ENCODE measurements at places on chromosomes 3 and 15. TPM values are rescaled to one million over a fixed set of nuclear protein-coding genes. Genes with fewer than 3 reads are reported as not detected.

Gene CNTN6
- total RNA-seq: not detected

- no peak for DNase-seq
- no peak overlapping the region for H3K4me3 ChIP-seq
- H3K27me3 ChIP-seq: peaks cover 37% of the 10 kb centered on the region
- no peaks in the 10 kb centered on the region for H3K4me1 ChIP-seq
- no peaks in the 10 kb centered on the region for H3K36me3 ChIP-seq
- H3K27ac ChIP-seq: no peak overlapping the region
Measured at GRCh38 chr15:69303337-69304181, 4.8 kb downstream of the PAQR5 start.

DNA sequence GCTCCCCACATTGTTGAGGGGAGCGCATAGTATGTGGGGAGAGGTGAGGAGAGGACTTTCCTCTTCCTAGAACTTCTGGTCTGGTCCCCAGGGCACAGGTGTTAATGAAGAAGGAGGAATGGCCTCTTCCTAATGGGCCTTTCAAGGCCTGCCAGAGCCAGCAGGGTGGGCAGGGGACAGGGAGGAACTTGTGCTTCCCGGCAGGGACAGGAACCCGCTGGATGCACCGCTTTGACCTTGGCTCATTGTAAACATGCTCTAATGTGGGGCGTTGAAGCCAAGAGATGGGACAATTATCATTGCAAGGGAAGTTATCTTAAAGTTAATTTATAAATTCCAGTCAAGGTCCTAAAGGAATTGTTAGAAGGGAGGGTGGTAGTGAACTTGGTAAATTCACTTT lies 21.0 kb upstream of the CHRNB4 start:
- no peaks in the 10 kb centered on the region for H3K36me3 ChIP-seq
- no peak overlapping the region for H3K4me3 ChIP-seq
- H3K4me1 ChIP-seq: peaks cover 5% of the 10 kb centered on the region
- no peak overlapping the region for H3K27ac ChIP-seq

DNA sequence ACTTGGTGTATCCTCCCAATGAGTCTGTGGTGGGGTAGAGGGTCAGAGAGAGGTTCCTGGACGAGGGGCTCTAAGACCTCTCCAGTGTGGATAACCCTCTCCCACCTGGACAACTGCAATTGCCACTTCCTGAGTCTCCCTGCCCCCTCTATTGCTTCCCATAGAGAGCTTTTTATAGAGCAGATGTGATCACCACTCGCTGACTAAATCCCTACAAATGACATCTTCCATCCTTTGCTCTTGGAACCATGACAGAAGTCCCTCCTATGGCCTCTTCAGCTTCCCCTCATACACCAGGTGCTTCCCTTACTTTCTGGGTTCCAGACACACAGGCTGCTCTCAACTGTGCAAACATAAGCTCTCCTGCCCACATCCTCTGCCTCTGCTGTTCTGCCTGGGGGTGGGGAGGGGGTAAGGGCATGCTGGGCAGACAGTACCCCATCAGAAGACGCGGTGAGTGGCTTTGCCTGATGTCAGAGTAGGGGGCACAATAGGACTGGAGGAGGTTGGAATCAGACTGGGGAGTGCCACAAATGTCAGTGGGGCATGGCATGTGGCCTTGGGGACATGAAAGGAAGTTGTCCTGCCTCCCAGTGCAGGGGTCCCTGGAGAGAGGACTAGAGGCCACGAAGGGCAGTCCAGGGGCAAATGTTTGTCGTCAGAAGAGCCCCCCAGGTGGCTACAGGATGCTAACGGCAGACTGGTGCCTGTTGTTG lies 15.2 kb downstream of the ITIH3 start:
- no peak for DNase-seq
- H3K4me3 ChIP-seq: no peak overlapping the region
- no peaks in the 10 kb centered on the region for H3K36me3 ChIP-seq
- H3K4me1 ChIP-seq: no peaks in the 10 kb centered on the region
- no peaks in the 10 kb centered on the region for H3K27me3 ChIP-seq

Gene ESYT3
- 0.17 TPM for total RNA-seq

Gene FANCD2OS
- not detected for total RNA-seq

GRCh38 chr3:117079997-117080396 lies 370.4 kb downstream of the TUSC7 start:
- no peaks in the 10 kb centered on the region for H3K27me3 ChIP-seq
- H3K4me1 ChIP-seq: no peaks in the 10 kb centered on the region
- H3K4me3 ChIP-seq: no peak overlapping the region
- no peak for DNase-seq
- H3K27ac ChIP-seq: no peak overlapping the region
- no peaks in the 10 kb centered on the region for H3K36me3 ChIP-seq

DNA sequence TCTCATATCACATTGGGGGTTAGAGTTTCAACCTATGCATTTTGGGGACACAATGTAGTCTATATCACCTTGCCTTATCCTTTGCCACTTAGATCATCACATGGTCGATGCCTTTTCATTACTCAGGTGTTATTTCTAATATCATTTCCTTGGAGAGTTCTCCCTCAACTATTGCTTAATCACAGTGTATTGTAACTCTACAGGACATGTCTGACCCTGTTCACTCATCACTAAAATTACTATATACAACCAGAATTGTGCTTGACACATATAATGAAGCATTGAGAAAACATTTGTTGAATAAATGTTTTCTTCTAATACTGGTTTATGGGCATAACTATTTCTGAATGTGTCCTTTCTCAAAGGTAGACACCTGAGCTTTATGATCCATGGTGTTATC lies 207.4 kb downstream of the EPHA6 start:
- no peaks in the 10 kb centered on the region for H3K27me3 ChIP-seq
- H3K36me3 ChIP-seq: no peaks in the 10 kb centered on the region
- H3K4me1 ChIP-seq: no peaks in the 10 kb centered on the region
- no peak overlapping the region for H3K4me3 ChIP-seq
- DNase-seq: no peak

DNA sequence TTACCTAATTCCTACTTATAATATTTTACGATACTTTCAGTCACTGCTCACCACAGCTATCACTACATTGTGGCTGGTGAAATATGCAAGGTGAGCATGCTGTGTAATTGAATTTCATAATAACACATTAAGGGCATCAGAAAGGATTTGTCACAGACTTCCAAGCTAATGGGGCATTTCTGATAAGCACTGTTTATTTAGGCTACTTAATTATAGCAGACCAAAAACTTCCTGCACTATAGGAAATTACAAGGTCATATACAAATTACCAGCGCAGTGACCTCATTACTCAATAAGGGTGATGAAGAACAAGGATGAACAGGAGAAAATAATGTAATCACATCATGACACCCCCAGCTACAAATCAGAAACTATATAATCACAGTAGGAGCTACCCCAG lies 88.6 kb upstream of the FAM3D start:
- H3K27me3 ChIP-seq: no peaks in the 10 kb centered on the region
- H3K4me3 ChIP-seq: no peak overlapping the region
- H3K27ac ChIP-seq: no peak overlapping the region
- no peaks in the 10 kb centered on the region for H3K4me1 ChIP-seq
- no peaks in the 10 kb centered on the region for H3K36me3 ChIP-seq

Gene LOXL1
- 3.3 TPM for total RNA-seq

Gene GREM1
- not detected for total RNA-seq

GRCh38 chr3:78349571-78349970 lies 1309.7 kb downstream of the ROBO2 start:
- H3K36me3 ChIP-seq: no peaks in the 10 kb centered on the region
- no peaks in the 10 kb centered on the region for H3K27me3 ChIP-seq
- DNase-seq: no peak

Gene C3orf22
- total RNA-seq: not detected

- H3K27ac ChIP-seq: no peak overlapping the region
- H3K36me3 ChIP-seq: no peaks in the 10 kb centered on the region
- peak; percentile 38 for DNase-seq
- peak overlapping the region; percentile 49 for H3K4me3 ChIP-seq
- peaks cover 61% of the 10 kb centered on the region for H3K27me3 ChIP-seq
Measured at GRCh38 chr15:76335307-76336253, 993 bp upstream of the ISL2 start.

DNA sequence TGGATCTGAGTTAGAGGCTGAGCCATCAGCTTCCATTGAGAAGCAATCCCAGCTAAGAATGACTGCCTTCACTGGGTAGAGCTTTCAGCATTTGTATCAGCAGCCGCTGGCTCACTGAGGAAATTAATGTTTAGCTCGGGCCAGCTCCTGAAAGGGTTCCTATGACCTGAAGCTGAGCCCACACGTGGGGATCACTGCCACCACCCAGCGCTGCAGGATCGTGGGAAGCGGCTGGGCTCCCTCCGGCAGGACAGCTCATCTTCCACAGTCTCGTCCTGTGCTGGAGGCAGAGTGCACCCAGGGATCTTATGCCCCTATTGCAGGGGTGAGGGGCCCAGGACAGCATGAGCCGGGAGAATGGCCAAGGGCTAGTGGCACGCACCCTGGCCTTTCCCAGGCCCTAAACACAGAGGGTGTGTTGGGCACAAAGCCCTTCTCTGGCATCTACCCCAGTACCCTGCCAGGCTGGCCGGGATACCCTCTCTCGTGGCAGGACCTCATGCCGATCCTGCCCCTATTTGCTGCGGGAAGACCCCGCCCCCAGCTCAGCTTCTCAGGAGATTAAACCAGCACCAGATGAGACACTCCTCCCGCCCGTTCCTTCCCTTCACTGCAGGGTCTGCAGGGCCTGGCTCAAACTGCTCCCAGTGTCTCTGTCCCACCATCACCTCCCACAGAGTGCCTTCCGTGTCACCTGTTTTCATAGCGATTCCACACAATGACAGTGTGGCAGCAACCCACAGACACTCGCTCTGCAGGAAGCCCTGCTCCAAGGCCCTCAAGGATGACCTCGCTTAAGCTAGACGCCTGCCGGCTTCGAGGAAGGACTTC lies 28.5 kb downstream of the KLHL25 start:
- H3K27ac ChIP-seq: no peak overlapping the region
- no peaks in the 10 kb centered on the region for H3K36me3 ChIP-seq
- no peaks in the 10 kb centered on the region for H3K27me3 ChIP-seq
- DNase-seq: no peak
- H3K4me3 ChIP-seq: no peak overlapping the region

GRCh38 chr15:68220967-68221366 lies 8.6 kb downstream of the CLN6 start:
- no peak overlapping the region for H3K27ac ChIP-seq
- H3K4me1 ChIP-seq: peaks cover 9% of the 10 kb centered on the region
- H3K27me3 ChIP-seq: no peaks in the 10 kb centered on the region
- DNase-seq: no peak

GRCh38 chr15:64515196-64515595 lies 54.8 kb downstream of the ZNF609 start:
- H3K4me1 ChIP-seq: peaks cover 38% of the 10 kb centered on the region
- H3K27ac ChIP-seq: no peak overlapping the region
- H3K4me3 ChIP-seq: no peak overlapping the region
- H3K36me3 ChIP-seq: peaks cover 10% of the 10 kb centered on the region

DNA sequence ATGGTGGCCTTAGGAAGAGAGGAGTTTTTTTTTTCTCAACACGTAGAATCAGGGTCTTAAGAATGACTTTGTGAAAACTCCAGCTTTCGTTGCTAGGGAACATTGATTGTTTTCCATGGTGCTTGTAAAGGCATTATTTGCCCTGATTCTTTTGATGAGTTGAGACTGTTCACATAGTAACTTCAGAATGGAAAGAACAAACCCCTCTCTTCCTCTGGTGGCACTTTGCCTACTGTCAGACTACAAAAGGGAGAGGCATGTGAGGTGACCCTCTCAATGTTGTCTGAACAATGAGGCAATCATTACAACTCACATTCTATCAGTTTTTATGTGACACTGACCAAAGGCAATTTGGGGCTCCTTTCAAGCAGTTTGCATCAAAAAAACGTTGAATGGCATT lies 477.8 kb downstream of the FGF12 start:
- no peak overlapping the region for H3K4me3 ChIP-seq
- H3K36me3 ChIP-seq: no peaks in the 10 kb centered on the region
- no peak overlapping the region for H3K27ac ChIP-seq
- no peaks in the 10 kb centered on the region for H3K4me1 ChIP-seq

Gene AGBL1
- total RNA-seq: 0.10 TPM

DNA sequence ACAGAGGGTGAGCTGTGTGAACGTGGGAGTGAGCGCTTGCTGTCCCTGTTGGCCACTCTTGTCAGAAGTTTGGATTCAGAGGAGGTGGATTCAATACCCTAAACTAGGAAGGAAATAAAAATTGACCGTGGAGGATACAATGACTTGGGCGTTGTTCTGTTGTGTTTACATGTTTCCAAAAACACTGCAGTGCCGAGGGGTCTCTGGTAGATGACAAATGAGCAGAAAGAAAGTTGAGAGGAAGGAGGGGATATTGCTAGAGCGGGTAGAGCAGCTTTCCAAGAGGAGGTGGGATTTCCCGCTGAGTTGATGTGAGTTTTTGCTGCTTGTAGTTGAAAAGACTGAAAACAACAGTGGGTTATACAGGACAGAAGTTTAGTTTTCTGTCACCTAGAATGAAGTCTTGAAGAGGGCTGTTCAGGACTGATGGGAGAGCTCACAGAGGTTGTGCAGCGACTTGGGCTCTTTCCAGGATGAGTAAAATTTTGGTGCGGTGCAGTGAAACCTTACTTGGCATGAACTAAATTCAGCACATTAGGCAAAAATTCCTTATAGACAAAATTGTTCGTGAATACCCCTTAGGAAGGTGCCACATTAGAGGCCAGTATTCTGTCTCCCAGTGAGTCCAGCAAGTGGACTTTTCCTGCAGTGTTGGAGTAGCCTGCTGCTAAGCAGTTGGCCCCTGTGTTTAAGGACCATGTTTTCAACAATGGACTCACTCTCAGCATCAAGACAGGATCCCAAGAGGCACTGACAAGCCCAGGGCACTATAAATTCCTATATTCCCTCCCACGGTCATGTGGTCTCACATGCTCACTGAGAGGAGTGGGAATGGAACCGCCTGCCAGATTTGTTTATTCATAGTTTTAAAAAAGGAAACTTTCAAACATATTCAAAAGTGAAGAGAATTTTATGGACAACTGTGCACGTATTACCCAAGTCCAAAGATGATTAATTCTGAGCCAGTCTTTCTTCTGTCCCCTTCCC lies 435.0 kb upstream of the C2CD4B start:
- peaks cover 19% of the 10 kb centered on the region for H3K27me3 ChIP-seq
- H3K4me3 ChIP-seq: no peak overlapping the region
- H3K36me3 ChIP-seq: no peaks in the 10 kb centered on the region
- no peak overlapping the region for H3K27ac ChIP-seq
- no peaks in the 10 kb centered on the region for H3K4me1 ChIP-seq
- DNase-seq: no peak

Gene DUOX1
- total RNA-seq: 0.51 TPM

Gene SEMA3F
- 0.19 TPM for total RNA-seq

DNA sequence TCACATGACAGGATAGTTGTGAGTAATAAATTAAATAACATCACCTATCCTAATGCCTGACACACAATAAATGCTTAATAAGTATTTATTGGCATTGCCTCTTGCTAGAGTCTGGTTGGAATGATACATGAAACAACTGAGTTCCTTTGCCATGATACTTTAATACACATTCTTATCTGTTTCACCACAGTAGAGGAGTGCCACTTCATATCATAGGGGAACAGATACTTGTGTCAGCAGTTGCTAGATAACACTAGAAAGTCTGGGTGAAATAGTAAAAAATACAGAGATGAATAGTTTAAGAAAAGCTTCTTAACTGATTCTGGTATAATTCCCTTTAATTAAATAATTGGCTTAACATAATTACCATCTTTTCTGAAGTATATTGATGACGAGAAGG lies 380.0 kb upstream of the GOLIM4 start:
- no peak for DNase-seq
- no peaks in the 10 kb centered on the region for H3K4me1 ChIP-seq
- H3K36me3 ChIP-seq: no peaks in the 10 kb centered on the region

Data from activated CD4-positive, alpha-beta memory T cell treated with anti-CD3 and anti-CD28 coated beads for 36 hours (primary cell).